ENCODE measurements at places on chromosomes 11 and 22.
A peak's percentile ranks its signal among the peaks of the same experiment; 100 is the strongest.

- DNase-seq = no peak
Observed at GRCh38 chr11:116808262-116809175, 14.6 kb downstream of the APOA4 start.

- DNase-seq = no peak
Observed at GRCh38 chr11:1555713-1556153, 16.3 kb downstream of the DUSP8 start.

DNA sequence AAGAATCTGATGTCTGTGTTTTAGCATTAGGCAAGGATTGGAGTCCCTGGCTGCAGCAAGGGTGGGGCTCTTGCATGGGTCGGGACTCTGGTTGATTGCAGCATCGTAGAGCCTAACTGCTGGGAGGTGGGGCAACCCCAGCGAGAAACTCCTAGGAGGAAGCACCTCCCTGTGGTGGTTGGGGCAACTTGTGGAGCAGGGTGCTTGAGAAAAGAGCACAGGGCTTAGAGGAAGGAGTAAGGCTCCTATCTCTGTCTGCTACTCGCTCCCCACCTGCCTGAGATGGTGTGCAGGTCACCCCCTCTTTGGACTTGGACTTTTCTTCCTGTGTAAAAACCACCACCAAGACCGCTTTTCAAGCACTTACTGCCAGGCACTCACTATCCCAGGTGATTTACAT is 15.6 kb downstream of the SREBF2 start:
- DNase-seq = no peak

GRCh38 chr22:42432020-42432596 is at the start of gene NFAM1:
NFAM1 (minus strand) TSS chr22:42432403; CDS start chr22:42432357, 46 bp downstream.
- DNase-seq = no peak

- no peak for DNase-seq
Observed at GRCh38 chr11:117022526-117022925, 75.7 kb downstream of the SIK3 start.

- DNase-seq = no peak
Observed at GRCh38 chr11:76330651-76331050, 50.3 kb downstream of the THAP12 start.

DNA sequence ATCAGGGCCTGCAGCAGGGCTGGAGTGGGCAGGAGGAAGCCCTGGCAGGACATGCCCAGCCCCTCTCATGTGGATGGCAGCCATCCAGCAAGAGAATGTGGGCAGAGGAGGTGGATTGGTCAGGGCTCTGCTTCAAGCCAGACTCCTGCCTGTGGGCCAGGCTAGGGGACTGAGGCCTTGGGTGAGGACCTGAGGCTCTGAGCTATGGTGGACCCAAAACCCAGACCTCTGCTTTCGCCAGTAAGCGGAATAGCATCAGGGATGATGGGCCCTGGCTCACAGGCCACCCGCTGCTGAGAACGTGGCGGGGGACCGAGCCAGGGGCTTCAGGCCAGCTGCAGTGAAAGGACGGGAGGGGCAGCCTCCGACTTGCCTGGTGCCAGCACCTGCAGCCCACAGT is 57.4 kb downstream of the LINC01488 start:
- peak; percentile 20 for DNase-seq

- DNase-seq = no peak
Observed at GRCh38 chr11:41579546-41579945, 120.1 kb upstream of the LRRC4C start.

DNA sequence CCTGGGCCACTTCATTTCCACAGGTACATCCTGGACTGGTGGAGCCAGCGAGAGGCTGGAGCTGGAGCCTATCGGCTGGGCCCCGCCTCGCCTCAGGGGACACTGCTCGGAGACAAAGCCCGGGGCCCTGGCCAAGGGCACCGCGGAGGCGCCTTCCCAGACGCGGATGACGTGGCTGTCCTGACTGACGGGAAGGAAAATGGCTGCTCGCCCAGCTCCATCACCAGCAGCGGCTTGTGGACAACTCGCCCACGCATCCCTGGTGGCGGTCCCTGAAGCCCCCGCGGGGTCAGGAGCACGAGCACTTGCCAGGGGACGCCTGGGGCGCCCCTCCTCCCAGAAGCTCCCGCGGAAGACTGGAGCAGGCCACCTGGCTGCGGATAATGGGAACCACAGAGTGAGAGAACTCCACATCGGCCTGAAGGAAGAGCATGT is 49.6 kb downstream of the CECR2 start:
- DNase-seq = no peak

GRCh38 chr11:27705873-27706820 is 5.9 kb upstream of the BDNF start:
- DNase-seq = peak; percentile 48

DNA sequence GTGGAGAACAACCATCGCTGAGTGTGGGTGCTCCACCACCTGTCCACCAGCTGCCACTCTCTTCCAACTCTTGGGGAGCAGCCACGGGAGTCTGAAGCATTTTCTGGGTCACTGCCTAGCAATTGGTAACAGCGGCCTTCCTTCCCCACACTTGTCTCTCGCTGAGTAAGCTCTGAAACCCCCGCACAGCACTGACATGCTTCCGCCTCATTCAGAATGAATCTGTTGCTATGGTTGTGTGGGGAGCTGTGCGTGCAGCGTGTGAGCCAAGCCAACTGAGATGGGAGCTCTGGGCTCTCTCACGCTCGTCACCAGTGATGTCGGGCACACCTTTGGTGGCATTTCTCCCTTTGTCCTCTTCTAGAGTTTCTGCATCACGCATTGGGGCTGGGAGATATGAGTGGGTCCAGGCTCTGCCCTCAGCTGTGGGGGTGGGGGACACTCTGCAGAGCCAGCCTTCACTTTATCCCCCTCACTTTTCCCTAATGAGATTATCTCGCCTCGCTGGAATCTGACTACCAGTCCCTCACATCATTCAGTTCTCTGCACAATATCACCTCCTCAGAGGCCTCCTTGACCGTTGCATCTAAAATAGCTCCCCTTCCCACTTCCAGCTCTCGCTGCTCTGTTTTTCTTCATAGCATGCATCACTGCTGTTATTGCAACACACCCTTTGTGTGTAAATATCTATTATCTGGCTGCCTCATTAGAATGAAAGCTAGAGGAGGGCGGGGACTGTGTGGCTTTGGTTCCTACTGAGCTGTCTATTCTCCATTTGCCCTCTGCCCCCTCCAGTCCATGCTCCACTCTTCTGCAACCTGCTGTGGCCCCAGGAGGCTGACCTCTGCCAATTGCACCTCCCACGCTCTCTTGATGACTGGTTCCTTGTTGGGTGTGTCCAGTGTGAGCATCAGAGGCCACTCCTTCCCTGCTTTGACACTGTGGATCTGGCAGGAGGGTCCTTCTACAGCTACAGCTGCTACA is 569.9 kb upstream of the CADM1 start:
- no peak for DNase-seq

GRCh38 chr11:9219115-9219514 is 46.0 kb downstream of the DENND5A start:
- peak; percentile 70 for DNase-seq

- peak; percentile 79 for DNase-seq
Observed at GRCh38 chr11:6576471-6577373, 26.7 kb downstream of the RRP8 start.

- peak; percentile 69 for DNase-seq
Observed at GRCh38 chr11:2928605-2929530, at the start of gene PHLDA2. PHLDA2 (minus strand) TSS chr11:2929420; CDS start chr11:2929364, 56 bp downstream.

DNA sequence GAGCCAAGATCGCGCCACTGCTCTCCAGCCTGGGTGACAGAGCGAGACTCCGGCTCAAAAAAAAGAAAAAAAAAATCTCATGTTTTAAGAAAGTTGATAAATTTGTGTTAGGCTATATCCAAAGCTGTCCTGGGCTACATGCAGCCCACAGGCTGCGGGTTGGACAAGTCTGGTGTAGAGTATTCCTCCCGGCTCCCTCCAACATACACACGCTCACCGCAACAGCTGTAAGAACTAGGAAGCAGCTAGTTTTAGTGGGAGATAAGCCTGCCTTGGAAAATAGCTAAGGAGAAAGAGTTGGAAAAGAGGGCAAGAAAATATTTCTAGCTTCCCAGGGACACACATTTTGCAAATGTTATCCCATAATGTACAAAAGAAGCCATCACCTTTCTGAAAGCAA is 46.6 kb downstream of the CELF1 start:
- DNase-seq = no peak

DNA sequence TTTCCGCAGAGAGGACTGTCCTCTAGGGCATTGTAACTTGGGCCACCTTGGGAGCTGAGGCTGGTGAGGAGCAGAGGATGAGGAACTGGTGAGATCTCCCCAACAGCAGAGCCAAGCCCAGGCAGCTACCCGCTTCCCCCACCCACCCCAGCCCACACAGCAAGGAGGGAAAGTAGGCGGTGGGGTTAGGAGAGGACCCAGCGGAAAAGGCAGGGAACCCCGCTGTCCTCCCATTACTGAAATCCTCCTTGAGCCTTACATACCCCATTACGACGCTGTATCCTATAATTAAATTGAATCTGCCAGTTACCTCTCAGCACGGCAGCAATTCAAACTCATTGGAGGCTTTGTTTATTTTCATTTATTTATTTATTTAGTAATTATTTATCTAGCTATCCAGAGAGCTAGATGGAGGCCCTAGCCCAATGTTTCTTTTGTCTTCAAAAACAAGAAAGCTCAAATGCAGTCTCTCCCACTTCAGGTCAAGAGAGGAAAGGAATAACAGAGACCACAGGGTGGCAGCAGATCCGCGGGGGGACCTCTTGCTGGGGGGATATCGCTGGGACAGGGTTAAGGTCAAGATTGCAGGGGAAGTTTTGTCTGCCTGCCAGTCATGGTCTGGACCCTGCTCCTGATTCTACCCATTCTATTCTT is 218.0 kb downstream of the ST3GAL4 start:
- peak; percentile 24 for DNase-seq

GRCh38 chr11:33388793-33389525 is 131.8 kb downstream of the HIPK3 start:
- DNase-seq = no peak

DNA sequence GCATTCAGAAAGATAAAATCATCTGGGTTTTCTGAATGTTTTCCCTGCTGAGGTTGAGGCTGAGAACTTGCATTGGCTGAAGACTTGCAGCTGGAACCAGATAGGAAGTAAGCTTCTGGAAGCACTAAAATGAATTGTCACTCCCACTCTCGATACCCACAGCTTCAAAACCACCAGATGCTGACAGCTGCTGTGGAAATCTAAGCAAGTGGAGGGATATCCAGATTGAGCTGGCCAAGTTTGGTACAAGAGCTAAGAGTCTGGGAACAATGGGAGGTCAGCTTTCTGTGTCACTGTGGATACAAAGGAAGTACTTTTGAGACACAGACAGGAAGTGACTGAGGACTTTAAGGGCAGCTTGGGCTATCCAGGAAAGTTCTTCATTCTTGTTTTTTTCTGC is 51.3 kb upstream of the CD44 start:
- DNase-seq = peak; percentile 68

GRCh38 chr22:48044487-48045060 is 1282.1 kb downstream of the TBC1D22A start:
- no peak for DNase-seq

DNA sequence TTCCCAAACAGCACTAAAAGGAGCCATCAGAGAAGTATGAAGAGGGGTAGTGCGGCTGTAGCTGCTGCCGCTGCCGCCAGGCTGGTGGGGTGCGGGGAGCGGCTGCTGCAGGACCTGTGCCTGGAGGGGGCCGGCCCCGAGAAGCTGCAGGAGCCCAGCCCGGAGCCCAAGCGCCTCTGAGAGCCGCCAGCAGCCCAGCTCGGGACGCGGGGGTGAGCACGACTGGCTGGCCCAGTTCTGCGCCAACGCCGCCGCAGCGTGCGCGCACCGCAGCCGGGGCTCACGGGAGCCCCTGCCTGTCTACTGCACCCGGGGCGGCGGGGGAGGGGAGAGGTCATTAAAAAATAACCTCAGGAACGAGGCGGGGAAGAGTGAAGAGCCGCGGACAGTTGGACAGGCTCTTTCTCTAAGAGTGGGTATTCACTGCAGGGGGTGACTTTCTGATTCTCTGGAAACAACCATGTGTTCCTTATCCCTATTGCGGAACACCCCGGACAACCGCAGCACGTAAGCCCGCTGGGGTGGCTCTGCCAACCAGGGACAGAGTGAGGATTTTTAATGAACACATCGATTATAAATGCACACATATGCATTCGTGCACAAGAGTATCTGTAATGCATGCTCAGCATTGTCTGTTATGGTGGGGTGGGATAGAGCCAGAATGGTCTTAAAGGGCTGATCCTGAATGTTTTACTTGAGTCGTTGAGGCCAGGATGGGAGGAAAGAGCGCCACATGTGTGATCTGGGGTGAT is 453 bp downstream of the GAS2 start:
- no peak for DNase-seq

DNA sequence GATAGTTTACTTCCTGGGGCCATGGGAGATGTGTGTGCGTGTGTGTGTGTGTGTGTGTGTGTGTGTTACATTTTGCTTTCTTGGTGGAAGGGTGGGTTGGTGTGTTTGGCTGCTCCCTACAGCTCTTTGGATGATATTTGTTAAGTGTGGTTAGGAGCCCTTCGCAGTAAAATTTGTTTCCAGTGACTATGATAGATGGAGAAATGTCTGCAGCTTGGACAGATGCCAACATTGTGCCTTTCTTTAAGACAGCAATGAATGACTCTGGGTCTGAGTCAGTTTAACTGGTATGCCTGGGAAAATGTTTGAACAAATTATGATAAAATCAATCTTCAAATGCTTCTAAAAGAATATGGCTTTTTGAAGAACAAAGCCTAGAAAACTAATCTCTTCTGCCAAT is 102.7 kb upstream of the TRPC6 start:
- DNase-seq = peak; percentile 1

GRCh38 chr22:26053737-26054316 is 115.4 kb upstream of the SEZ6L start:
- no peak for DNase-seq

DNA sequence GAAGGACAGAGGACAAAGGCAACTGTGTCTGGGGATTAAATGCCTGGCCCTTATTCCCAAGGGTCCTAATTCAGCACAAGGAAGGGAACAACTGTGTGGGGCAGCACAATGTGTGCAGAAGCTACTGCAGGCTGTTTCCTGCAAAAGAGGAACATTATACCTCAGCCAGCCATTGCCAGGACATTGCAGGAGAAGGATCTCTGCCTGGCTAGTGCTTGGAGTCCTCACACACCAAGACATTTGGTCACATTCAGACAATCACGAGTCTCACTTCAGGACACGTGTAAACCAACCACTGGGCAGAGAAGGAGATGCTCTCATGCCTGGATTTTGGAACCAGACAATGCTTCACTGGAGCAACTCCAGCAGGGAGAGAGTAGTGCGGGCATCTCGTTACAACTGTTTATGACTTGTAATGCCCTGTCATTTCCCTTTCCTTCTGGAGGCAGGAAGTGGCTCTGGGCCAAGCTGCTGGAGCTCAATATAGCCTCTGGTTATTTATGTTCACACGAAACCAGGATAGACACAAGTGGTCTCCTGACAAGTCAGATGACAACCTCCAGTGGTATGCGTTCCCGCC is 23.9 kb upstream of the ZC3H12C start:
- DNase-seq = peak; percentile 99

- DNase-seq = no peak
Observed at GRCh38 chr22:25068707-25069106, 116.2 kb downstream of the KIAA1671 start.

GRCh38 chr22:31951194-31952093 is 7.1 kb downstream of the YWHAH start:
- no peak for DNase-seq
